ENCODE measurements at places on chromosomes 3 and 15. TPM values are rescaled to one million over a fixed set of nuclear protein-coding genes. Genes with fewer than 3 reads are reported as not detected.

GRCh38 chr15:29471306-29471705 lies 201.7 kb upstream of the NSMCE3 start:
- no peak for DNase-seq

DNA sequence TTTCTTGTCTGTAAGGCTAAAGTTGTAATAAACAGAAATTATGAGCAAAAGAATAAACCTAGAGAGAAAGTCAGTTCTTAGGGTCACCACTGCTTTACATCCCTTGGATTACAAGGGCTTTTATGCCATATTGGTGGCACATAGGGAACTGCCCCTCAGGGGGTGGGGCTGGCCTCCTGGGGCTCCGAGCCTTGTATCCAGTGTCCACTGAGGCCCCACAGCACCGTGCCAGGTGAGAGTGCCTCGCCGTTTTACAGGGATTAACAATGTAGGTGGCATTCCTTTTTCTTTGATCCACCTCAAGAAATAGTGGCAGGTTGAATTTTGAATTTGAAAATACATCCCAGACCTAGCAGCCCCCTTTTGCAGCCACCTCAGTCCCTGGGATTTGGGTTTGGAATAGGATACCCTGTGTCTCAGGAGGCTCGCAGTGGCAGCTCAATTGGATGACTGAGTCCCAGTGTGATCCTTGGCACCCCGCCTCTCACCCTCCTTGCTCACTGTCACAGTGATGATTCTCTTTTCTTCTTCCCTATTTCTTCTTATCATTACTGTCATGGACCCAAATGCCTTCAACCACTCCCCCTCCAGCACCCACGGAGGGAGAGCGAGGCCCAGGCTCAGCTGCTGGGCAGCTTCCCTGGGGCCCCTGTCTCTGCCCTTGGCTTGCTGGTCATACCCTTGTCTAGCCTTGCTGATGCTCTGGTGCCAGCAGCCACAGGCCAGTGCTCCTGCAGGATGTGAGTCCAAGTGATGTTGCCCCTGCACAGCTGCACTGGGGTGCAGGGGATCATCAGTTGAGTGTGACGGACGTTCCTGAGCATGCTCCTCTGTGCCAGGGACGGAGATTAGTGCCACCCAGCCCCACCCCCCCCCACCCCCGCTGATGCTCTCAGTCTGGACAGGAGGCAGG lies 137.9 kb downstream of the DNAJB8 start:
- DNase-seq: no peak

AQR gene
- 41.7 TPM for total RNA-seq

WDR49 gene
- total RNA-seq: not detected

SQOR gene
- total RNA-seq: 111 TPM

ABHD17C gene
- total RNA-seq: 4.2 TPM
